GM13976 (cell line): ENCODE measurements at places on chromosomes 2 and 18.

GRCh38 chr2:174750923-174751441, 13.3 kb downstream of the CHRNA1 start:
- DNase-seq: no peak

GRCh38 chr2:167965907-167966761, 281.3 kb downstream of the STK39 start:
- DNase-seq: no peak

DNA sequence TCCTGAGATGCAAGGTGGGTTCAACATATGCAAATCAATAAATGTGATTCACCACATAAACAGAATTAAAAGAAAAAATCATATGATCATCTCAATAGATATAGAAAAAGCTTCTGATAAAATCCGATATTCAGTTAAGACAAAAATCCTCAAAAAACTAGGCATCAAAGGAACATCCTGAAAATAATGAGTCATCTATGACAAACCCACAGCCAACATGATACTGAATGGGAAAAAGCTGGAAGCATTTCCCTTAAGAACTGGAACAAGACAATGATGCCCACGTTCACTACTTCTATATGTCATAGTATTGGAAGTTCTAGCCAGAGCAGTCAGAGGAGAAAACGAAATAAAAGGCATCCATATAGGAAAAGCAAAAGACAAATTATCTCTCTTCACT, 80.4 kb downstream of the MYO3B start:
- DNase-seq: no peak

DNA sequence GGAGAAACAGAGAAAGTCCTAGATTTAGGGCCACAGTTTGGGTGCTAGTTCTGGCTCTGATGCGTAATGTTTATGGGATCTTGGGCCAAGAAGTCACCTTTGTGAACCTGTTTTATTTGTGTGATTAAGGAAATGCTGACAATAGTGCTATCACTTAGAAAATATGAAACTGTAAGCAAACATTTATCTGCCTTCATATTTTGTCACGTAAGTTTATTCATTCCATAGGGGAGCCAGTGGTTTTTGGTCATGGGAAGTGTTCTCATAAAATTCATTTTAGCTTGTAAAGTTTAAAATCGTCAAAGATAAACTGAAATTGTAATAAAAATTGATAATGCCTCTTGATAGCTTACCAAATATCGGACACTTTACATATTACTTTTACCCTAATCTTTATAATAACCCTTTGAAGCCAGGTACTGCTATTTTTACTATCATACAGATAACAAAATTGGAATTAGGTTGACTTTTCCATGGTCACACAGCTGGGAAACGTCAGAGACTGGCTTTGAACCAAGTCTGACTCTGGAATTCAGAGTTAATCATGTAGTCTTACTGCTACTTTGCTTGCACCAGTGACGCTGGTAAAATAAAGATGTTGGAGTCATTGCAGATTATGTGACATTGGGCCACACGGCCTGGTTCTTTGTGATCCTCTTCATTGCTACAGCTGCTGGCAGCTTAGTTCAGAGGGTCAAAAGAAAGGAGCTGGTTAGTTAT, 99.7 kb downstream of the ICA1L start:
- no peak for DNase-seq

DNA sequence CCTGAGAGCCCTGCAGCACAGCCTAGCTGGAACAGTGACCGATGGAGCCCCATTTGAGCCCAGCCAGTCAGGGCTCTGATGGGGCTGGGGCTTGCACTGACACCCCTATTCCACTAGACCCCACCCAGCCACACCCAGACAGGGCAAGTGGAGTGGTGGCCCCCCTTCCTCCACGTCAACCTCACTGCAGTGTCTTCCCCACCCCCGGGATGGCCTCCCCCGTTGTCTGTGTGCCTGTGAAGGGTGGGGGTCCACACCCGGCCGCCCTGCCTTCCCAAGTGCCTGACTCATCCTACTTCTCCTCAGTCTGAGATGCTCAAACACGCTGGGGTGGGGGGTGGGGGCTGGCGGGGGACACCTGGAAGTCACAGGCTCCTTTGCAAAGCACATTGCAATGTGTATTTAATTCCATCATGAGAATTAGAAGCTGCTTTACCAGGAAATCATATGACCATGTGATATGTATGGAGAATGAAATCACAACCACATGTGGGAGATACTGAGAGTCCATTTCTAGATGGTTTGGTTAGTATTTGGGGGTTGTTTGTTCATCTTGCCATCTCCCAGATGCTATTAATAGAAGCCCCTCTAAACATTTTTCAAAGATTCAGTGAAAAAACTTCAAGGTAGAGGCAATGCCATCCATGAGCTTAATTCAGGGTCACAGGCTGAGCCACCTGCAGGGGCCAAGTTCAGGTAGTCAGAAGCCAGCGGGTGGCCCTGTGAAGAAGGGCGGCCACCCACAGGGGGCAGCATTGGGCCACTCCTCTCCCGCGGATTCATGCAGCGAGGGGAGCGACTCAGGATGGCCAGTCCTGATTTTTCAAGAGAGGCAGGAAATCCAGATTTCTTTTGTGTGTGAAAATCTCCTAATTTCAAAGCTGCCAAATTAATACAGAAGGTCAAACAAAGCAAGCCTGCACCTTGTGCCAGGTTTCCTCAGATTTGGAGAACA, 22.7 kb upstream of the GMPPA start:
- DNase-seq: peak; percentile 85

DNA sequence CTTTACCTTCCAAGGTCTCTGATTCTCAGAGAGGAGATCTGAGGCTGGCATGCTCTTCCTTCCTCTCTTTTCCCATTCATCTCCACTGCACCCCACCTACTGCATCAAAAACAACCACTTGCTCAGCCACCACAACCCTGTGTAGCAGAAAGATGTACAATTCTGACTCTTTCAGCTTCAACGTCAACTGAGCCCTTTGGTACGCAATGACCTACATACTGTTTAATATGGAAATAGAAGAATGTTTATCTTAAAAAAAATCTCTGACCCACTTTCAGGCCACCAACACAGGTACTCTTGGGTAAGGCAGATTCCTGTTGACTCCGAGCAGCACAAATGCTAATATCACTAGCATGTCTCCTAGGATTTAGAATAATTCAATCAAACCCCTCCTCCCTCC, 76.2 kb upstream of the AFF3 start:
- DNase-seq: no peak

GRCh38 chr2:98880266-98881152, 55.5 kb downstream of the CRACDL start:
- peak; percentile 16 for DNase-seq

- DNase-seq: no peak
Observed at GRCh38 chr2:40242315-40242714, 209.6 kb downstream of the SLC8A1 start.

GRCh38 chr2:85453571-85453970, 35.1 kb downstream of the SH2D6 start:
- DNase-seq: no peak

GRCh38 chr2:55136138-55136541, 85.9 kb upstream of the RTN4 start:
- no peak for DNase-seq

DNA sequence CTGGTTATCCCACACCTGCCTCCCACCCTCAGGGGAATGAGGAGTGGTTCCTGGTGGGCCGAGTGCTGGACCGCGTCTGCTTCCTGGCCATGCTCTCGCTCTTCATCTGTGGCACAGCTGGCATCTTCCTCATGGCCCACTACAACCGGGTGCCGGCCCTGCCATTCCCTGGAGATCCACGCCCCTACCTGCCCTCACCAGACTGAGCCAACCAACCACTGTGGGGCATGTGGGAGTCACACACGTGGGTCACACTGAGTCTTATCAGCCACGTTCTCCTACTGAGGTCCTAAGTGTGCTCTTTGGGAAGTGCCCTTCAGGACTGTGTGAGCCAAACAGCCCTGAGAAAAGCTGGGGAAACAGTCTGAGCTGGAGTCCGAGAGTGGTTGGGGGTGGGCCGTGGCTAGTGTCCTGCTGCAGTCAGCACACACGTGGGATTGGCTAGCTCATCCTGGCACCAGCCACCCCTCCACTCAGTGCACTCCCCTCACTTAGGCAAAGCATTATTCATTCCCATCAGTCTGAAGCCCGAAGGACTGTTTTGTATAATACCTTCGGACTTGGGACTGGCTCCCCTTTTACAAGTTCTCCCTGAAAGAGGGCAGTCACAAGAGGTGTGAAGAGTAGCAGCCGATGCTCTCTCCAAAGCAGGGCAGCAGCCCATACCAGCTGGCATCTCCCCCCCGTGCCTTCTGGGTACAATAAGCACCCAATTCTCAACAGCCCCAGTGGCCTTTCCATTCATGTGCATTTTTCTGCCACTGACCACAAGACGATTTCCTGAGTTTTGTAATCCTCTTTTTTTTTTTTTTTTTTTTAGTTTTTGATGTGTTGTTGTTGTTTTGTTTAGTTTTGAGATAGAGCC, 4.6 kb downstream of the TIGD1 start:
- no peak for DNase-seq

DNA sequence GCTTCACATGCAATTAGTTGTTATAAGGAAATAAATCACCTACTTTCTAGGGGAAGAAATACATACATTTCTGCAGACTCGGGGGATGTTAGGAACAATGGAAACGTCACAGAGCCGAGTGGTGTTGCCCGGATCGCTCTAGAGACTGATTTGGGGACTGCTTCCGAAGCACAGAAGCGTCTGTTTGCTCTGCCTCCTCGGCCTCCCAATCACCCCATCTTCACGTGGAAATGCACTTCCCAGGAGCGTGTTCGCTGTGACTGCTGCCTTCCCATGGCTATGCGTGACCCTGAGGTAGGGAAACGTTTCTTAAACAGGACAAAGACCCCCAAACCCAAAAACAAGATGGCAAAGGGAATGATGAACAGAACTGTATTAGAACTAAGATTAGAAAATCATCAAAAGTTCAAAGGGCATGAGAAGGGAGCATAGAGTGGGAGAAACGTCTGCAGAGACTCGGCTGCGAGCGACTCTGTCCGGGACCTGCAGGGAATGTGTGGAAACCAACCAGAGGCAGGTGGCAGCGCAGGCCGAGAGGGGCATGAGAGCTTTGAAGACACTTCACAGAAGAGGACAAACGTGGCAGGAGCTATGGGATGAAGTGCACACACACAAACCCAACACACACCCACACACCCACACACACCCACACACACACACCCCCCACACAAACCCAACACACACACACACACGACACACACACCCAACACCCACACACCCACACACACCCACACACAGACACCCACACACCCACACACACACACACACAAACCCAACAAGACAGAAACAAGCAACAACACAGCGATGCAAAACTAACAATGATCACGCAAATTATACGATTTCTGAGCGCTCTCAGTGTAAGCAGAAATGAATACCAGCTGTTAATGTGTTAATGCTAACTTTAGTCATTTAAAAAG, 41.3 kb downstream of the RTP5 start:
- no peak for DNase-seq
